ENCODE measurements at places on chromosomes 16 and 17.

GRCh38 chr17:4506892-4507291 lies 8.2 kb downstream of the SPNS2 start:
- no peak for DNase-seq

DNA sequence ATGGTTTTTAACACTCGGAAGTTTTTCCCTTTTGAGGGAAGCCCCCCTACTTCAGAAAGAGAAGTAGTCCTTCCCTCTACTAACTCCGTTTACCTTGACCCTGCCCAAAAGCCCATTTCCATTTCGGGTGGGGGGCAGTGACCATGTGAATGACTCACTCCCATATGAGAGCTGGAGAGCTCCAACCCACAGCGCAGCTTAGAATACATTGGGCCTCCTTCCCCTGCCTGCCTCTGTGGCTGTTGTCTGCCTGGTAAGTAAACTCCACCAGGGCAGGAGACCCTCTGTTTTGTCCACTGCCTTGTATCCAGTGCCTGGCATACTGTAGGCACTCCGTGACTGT lies 985 bp downstream of the SGSM2 start:
- no peak for DNase-seq

DNA sequence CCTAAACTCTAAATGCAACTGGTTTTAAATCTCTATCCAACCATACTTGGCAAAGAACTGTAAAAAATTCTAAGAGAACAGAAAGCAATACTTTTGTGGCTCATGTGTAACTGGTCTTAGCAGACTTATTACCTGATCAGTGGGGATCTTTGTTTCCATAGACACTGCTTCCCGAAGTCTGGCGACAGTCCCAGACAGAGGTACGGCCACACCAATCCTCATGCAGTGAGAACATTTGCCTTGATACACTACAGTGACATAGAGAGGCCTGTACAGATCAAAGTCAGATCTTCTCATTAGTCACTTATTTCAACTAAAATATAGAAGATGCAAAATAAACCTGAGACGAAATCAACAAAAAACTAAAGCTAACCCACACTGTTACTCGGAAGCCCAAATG lies 43.9 kb downstream of the USP31 start:
- no peak for DNase-seq

- DNase-seq = no peak
Observed at GRCh38 chr16:52721331-52721730, 174.4 kb upstream of the TOX3 start.

GRCh38 chr17:2723997-2724783 lies 12.6 kb upstream of the CLUH start:
- no peak for DNase-seq

- DNase-seq = peak; percentile 93
Observed at GRCh38 chr17:76726231-76726775, at the start of gene JMJD6. Gene JMJD6, minus strand, starts transcription at chr17:76726606. Its CDS starts 131 bp downstream, at chr17:76726475.

- peak; percentile 49 for DNase-seq
Observed at GRCh38 chr17:28570716-28571360, 486 bp downstream of the PIGS start.

DNA sequence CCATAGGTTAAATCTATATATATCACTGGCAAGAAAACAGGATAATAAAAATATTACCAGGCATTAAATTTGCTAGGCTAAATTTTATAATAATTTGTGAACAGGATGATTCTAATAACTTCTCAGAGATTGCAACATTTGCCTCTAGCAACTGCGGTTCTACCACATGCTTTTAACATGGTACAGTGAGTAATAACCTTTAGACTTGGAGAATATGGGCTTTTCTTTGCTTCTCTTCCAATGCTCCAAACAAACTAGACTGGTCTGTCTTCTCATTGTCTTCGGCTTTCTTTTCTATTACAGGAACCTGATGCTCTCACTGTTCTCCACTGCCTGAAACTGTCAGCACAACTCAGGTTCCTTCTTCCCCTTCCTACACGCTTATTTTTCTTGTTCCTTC lies 80.6 kb downstream of the CA4 start:
- no peak for DNase-seq

DNA sequence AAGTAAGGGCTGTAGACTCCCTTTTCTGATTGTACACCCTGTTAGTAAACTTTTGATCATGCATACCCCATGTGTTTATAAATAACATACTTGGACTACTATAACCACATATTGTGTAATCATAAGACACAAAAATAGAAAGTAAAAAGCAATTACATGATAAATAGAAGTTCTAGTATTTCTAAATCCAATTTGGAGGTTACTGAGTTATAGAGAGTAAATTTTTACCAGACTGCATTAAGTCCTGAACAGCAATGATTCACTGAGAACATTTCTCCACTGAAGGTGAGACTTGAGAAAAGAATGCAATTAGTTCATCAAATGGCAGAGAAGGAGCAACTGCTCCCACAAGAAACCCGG lies 7.7 kb upstream of the TBKBP1 start:
- no peak for DNase-seq

DNA sequence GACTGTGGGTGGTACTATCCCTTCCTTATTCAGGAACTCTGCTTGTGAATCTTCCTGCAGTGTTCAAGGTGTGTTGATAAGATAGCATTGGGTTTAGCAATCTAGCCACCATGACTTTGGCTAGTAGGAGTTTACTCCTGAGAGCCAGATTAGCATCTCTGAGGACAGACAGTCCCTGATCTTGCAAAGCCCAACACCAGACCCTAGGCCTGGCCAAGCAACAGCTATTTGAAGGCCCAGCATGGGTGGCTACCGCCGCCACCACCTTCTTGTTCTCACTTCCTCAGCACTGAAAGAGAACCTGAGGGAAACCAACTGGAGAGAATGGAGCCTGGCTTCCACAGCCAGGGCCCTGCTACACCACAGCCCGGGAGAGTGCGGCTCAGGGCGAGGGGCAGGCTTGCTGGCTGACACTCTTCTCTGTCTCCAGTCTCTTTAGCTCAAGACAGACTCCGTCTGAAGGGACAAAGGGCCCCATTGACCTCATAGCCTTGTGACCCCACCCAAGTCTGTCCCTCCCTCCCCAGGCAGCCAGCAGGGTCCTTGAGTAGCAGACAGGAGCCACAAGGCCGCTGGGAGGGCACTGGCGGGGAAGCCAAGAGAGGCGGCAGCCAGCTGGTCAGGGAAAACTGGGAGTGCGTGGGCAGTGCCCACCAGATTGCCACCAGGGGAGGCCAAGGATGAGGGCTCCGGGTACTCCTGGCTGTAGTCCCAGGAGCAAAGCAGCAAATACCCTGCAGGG lies 10.9 kb upstream of the ARHGAP23 start:
- DNase-seq = no peak

- DNase-seq = no peak
Observed at GRCh38 chr17:73936908-73937627, 266.4 kb upstream of the RPL38 start.
